NCI-H345 (cell line): ENCODE measurements at places on chromosomes 2 and 18.

- DNase-seq: no peak
Observed at GRCh38 chr2:179275253-179276012, 10.8 kb upstream of the SESTD1 start.

DNA sequence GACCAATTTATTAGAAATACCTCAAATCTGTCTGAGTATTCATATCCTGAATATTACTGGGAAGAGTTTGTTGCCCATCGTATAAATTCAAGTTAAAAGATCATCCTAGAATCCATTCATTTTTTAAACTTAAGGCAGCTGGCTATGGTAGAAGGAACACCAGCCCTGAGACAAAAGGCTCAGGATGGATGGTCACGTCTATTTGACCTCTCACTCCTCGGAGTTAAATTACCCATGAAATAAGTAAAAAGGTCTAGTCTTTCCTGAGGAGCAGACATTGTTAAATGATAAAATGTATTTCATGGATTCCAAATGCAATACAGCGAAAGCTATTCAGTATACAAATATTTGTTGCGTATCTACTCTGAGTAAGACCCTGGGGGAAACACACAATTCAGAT lies 826.0 kb upstream of the LRATD1 start:
- DNase-seq: no peak

GRCh38 chr2:50783111-50783510 lies 248.8 kb downstream of the NRXN1 start:
- DNase-seq: no peak

DNA sequence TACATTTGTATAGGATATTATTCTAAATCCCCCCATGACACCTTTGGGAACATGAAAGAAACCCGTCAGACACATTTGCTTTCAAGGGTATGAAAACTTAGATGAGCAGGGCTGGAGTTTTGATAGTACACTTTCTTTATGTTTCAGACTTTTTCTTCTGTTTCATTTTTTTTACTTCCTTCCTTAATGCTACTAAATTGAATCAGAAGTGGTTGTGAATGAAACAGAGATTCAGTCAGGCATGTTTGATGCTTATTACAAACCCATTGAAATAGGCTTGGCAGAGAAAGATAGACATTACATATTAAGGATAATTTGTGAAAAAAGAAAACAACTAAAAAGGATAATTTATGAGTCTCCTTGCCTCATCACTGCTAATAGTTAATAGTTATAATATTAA lies 26.8 kb downstream of the SLC30A6 start:
- DNase-seq: no peak

- DNase-seq: no peak
Observed at GRCh38 chr2:55099878-55100820, 49.9 kb upstream of the RTN4 start.

- DNase-seq: no peak
Observed at GRCh38 chr2:158912112-158912511, 56.3 kb upstream of the TANC1 start.

DNA sequence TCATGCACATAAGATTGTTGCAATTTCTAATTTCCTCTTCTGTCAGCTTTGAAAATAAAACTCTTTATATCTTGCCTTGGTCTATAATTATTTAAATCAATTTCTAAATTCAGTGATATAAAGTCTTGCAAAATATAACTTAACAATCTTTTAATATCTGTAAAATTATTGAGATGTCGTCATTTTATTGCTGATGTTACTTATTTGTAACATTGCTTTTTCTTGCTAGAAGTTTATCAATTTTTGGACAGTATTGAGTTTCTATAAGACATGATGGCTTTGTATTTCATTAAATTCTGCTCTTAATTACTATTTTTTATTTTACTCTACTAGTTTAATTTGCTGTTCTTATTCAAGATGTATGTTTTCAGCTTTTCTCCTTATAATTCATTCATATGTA lies 1036.5 kb downstream of the TMEM182 start:
- DNase-seq: no peak

DNA sequence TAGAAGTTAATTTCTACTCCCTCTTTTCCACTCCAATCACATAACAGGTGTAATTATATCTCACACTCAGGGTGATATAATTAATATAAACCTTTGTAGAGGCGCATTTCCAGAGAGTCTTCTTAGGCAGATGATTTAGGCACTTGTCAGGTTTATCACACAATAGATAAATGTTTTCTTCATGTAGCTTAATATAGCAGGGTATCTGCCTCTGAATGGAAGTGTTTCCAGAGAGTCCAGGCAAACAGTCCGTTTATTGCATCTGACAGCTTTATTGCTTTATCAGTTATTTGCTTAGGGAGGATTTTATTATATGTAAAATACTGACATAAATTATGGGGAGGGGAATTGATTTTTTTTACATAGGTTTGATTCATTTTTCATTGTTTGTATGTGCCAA lies 766.3 kb downstream of the SLC4A3 start:
- DNase-seq: no peak

GRCh38 chr2:15712551-15713342 lies 121.1 kb downstream of the DDX1 start:
- no peak for DNase-seq

GRCh38 chr2:173149491-173149890 lies 73.8 kb downstream of the MAP3K20 start:
- no peak for DNase-seq

DNA sequence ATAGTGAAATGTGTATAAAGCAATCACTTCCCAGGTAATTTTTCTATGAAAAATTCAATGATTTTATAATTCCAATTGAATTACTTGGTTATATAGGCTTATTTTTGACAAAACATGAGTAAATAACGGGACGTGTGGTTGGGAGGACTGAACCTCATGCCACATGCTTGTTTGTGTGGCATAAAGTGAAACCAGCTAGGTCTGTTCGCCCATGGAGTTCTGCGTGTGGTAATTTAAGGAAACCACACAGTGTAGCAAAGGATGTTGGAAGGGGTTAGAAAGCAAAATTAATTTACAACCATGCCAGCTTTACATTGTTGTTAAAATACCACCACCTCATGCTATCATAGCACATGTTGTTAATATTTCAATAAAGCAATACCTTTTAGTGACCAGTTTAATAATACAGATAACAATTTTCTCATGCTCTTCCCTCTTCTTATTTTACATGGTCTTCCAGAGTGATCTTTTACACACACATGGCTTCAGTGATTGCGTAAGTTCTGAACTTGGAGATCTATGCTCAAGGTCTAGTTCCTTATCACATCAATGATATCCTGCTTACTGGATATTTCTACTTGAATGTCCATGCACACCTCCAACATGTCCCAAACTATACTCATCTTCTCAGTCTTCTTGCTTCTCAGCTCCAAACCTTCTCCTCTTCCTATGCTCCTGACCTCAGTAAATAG lies 156.4 kb upstream of the ITGA4 start:
- DNase-seq: no peak
